ENCODE measurements at places on chromosomes 4 and X.

DNA sequence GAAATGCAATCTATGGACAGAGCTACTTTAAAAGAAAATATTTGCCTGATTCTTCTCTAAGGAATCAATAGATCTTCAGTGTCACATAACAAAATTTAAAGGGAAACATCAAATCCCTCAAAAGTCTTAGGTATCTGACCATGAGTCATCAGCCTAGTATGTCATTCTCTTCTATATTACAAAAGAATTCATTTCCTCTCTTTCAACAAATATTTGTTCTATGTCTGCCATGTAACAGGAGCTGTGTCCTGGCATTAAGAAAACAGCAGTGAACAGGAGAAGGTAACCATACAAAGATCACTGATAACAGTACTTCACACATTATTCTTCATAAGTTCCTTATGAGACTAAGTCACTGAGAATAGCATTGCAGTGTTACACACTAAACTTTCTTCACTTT is 243.6 kb upstream of the DKK2 start:
- DNase-seq: no peak

DNA sequence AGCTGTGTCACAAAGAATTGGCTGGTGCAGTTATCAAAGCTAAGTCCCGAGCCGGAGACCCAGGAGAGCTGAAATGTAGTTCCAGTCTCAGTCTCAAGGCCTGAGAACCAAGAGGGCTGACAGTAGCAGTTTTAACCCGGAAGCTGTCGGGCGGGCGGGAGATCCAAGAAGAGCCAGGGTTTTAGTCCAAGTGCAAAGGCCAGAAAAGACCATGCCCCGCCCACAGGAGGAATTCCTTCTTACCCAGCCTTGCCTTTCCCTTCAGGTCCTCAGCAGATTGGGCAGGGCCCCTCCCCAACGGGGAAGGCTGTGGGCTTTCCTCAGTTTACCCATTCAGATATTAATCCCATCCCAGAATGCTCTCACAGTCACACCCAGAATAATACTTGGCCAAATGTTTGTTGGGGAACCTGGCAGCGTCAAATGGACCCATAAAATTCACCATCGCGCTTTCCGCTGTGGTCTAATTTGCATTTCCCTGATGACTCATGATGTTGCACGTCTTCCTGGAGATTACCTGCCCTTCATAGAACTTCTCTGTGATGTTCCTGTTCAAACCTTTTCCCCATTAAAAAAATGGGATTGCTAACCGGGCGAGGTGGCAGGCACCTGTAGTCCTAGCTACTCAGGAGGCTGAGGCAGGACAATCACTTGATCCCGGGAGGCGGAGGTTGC is 16.2 kb downstream of the MAEA start:
- DNase-seq: no peak

GRCh38 chr4:55675196-55675793 is 39.2 kb upstream of the NMU start:
- DNase-seq: no peak

- no peak for DNase-seq
These were observed 17.0 kb upstream of the MOB1B start for GRCh38 chr4:70885174-70885573.

GRCh38 chr4:90689739-90690138 is 562.5 kb downstream of the CCSER1 start:
- DNase-seq: no peak

- no peak for DNase-seq
These were observed 57.0 kb upstream of the SPP1 start for GRCh38 chr4:87918314-87919058.

DNA sequence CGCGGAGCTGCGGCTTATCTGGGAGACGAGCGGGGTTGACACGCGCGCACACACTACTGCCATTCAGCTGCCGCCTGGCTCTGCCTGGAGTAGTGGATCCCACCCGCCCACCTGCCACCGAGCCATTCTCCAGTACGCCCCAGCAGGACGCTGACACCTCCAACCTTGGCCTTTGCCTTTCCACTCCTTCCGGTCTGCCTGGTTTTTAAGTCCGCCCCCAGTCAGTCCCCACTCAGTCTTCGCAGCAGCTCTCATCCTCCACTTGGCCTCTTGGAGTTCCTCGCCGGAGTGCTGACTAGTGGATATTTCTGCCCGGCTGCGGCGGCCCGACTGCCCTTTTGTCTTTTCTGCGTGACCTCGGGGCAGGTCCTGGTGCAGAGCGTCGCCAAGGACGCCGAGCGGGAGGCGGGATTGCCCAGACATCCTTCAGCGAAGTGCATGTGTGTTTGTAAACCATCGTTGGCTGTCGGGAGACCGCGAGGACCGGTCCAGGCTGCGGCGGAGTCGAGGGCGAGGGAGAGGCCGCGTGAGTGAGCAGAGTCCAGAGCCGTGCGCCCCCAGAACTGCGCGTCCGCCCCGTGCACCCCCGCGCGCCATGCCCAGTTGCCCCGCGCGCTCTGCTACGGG is 1.1 kb downstream of the SLIT2 start:
- no peak for DNase-seq

DNA sequence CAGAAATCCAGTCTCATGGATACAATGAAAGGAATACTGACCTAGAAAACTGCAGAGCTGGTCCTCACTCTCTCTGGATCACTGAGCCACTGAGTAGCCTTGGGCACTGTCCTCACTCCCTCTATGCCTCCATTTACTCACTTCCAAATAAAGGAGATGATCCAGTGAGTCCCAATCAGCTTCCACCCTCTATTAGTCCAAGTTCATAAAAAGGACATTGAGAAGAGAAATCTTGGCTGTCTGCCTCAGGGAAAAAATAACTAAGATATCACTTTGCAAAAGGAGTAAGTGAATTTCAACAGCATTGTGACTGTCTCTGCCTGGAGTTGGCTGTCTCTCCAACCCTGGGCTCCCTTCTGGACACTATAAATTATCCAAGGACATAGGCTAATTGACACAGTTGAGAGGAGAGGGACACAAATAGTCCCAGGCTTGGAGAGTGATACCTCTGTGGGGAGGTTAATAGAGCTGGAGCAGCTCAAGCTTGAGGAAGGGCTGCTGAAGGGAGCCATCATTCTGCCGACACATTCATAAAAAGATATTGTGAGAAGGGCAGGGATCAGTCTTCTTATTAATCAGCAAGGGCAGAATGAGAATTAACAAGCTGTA is 572.3 kb downstream of the RAB28 start:
- no peak for DNase-seq

DNA sequence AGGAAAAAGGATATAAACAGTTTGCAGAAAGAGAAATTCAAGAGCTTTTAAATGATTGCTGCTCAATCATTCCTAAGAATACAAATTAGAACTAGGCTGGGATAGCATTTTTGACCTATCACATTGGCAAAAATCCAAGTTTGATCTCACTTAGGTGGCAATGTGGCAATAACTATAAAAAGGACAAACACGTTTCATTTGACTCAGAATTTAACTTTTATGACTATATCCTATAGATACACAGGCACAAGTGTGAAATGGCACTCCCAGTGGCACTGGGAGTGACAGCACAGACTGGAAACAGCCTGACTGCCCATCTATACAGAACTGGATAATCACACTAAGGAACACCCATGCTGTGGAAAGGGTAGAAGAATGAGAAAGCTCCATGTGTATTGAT is 11.1 kb downstream of the CENPU start:
- DNase-seq: no peak

DNA sequence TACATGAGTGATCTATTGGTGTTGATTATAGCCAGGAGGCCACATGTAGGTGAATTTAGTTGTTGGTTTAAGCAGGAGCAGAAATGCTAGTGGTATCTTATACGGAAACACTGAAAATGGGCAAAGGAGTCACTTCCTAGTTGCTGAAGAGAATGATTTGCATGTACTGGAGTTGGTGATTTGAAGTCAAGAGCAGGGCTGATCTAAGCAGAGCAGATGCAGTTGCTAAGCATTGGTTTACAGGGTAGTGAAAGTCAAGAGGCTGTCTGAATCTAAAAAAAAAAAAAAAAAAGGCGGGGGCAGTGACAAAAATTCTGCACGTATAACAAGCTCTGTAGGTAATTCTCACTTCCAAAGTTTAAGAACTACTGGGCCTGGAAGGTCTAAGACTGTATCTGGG is 90.4 kb upstream of the HPRT1 start:
- DNase-seq: no peak

GRCh38 chrX:129818123-129818522 is 25.6 kb downstream of the ZDHHC9 start:
- DNase-seq: no peak

DNA sequence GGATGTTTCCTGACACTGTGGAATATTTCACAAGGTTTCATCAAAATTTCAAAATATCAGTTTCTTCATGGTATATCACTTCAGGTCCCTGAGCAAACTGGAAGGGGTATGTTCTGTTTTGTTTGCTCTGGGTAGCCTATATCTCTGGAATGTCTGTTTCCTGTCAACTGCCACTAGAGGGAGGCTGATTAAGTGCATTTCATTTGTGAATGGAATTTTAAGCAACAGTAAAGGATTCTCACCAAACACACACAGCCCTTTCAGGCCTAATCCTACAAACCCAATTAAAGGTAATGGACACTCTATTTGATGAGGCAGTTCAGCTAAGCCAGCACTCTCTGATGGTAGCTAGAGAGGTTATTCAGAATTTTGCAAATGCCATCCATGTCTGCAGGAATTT is 307.1 kb downstream of the TEX13A start:
- no peak for DNase-seq

GRCh38 chr4:159503236-159504008 is 400.5 kb downstream of the RAPGEF2 start:
- no peak for DNase-seq

GRCh38 chr4:15963001-15963451 is at the start of gene FGFBP2:
Gene FGFBP2 (minus strand): TSS chr4:15963175. CDS start chr4:15963129, 46 bp downstream.
- no peak for DNase-seq

- no peak for DNase-seq
These were observed 66.1 kb downstream of the CCKAR start for GRCh38 chr4:26424153-26424552.

DNA sequence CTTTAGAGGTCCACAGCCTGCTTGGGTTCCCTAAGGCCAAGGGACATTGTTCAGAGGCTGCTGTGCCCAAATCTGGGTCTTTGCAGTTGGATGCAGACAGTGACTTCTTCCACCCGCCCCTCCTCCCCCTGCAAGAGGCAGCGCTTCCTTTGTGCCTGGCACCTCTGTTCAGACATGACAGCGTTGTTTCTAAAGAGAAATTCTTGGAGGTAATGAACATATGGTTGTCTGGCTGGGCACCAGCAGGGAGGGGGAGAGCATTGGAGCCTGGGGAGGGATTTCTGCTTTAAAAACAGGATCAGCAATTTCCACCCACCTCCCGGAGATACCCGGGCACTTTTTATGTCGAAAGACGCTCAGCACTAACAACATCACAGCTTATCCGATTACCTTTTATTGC is 51.5 kb downstream of the PSAPL1 start:
- DNase-seq: no peak

GRCh38 chr4:99529228-99529627 is 18.4 kb downstream of the C4orf17 start:
- DNase-seq: no peak

DNA sequence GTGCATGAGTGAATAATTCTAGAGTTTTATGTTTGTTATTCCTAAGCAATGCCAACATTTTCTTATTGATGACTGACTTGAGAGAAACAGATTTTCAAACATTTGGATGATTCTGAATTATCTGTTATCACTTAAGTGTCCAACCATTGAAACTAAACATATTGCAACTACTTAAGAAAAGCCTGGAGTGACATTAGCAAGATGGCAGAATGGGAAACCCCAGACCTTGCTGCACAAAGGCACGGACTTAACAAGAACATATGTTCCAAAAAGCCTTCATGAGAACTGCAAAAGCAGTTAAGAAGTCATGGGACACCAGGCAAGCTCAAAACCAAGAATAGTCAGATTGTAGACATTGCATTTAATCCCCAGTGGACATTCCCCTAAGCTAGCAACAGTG is 215.1 kb downstream of the DCHS2 start:
- no peak for DNase-seq

- DNase-seq: no peak
These were observed 158.9 kb downstream of the PPP1R2C start for GRCh38 chrX:42619068-42619467.

- no peak for DNase-seq
These were observed 248.5 kb downstream of the SNCA start for GRCh38 chr4:89588421-89588820.

DNA sequence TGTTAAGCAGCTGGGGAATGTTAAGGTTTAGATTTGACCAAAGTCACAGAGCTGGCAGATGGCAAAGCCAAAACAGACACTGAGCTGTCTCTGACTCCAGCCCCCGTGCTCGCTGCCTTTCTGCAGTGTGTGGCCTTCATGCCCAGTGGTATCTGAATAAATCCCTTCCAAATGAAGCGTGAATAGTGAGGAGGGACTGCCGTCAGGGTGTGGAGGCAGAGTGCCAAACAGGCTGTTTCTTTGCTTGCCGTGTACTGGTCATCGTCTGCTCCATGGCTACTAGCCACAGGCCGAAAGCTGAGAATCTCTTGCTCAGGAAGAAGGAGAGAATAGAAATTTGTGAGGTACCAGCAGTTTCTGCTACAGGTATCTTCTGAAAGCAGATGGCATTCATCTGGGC is 19.7 kb downstream of the PRIMPOL start:
- no peak for DNase-seq

GRCh38 chrX:118480172-118480571 is 15.4 kb upstream of the DOCK11 start:
- no peak for DNase-seq

DNA sequence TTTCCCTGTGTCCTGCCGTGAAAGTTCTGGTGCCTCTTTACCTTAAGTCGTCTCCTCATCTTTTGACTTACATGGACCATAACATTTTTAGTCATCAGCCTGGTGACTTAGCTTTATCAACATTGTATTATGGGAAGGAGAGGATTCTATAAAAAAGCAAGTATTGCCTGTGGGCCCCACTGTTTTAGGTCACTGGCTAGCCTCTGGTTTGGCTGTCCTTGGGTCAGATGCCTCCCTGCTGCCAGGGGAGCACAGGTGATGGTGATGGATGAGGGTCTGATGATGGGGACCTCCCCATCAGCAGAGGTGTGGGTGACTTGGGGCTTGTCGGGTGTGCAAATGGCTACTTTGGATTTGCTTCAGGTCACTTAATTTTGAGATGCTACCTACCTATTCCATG is 51.8 kb downstream of the FAM193A start:
- DNase-seq: no peak

DNA sequence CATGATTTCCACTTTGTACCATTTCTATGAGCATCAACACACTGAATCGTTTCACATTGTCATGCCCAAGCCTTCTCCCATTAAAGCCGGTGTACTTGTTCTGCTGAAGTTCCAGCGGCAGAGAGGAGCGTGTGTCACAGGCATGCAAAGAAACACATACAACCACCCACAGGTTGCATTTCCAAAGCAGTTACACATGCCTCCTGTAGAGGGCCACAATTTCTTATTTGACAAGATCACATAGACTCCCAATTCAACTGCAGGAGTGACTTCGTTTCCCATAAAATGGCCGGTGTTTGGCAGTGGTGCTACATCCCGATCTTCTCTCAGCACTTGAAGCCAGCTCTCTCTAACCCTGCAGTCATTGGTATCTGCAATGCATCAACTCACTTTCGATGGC is 992.6 kb downstream of the NLGN4X start:
- no peak for DNase-seq

DNA sequence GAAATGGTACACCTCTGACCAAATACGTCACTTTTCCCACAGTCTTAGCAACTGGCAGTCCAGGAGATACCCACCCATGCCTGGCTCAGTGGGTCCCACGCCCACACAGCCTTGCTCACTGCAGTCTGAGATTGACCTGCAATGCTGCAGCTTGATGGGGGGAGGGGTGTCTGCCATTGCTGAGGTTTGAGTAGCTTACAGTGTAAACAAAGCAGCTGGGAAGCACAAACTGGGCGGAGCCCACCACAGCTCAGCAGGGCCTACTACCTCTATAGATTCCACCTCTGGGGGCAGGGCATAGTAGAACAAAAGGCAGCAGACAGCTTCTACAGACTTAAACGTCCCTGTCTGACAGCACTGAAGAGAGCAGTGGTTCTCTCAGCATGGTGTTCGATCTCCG is 52.7 kb downstream of the AMER1 start:
- no peak for DNase-seq

All from occipital lobe (tissue), 3 donors.